ENCODE measurements at places on chromosomes 3 and 15.

GRCh38 chr3:121665488-121665887 is 4.8 kb upstream of the HCLS1 start:
- no peak for DNase-seq

DNA sequence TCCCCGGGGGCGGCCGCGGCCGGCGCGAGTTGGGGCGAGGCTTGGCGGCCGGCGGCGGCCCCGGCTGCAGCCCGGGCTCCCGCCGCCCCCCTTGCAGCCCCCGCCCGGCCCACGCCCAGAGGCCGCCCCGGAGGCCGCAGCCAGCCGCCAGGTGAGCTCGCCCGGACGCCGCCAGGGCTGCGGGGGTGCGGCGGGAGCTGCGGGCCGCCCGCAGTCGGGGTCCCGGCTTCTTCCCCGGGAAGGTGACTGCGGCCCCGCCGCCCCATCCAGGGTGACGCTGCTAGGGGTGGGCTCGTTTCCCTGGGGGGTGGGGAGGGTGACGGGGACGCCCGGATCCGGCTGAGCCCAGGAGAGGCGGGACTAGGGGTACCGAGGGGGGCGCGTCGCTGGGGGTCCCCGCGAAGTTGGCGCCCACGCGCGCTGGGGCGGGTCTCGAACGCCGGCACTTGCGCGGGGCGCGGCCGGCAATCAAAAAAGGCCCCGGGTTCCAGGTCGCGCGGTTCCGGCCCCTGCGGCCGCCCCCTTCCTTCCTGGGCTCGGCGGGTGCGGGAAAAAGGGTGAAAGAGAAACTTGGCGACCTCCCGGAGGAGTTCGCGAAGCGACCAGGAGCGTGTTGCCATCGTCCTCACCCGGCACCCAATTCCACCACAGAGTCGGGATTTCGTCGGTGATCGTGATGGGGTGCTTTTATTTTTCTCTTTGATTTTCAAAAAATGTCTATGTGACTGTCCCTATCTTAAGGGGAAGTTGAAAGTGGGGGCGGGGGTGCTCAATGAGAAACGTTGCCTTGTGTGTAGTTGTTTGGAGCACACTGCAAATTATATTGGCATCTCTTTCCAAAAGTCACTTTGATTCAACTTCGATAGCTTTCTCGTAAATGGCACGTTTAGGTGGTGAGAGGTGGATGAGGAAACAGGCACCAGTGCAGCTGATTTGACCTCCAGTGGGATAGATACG is 619 bp downstream of the ATXN7 start:
- DNase-seq: no peak

GRCh38 chr3:4303187-4304123 is at the start of gene SETMAR:
TSS of gene SETMAR (plus strand) at chr3:4303369. CDS start at chr3:4303371, 2 bp downstream.
- peak; percentile 85 for DNase-seq

- DNase-seq: no peak
Measured at GRCh38 chr15:41169781-41170180, 53.7 kb upstream of the INO80 start.

DNA sequence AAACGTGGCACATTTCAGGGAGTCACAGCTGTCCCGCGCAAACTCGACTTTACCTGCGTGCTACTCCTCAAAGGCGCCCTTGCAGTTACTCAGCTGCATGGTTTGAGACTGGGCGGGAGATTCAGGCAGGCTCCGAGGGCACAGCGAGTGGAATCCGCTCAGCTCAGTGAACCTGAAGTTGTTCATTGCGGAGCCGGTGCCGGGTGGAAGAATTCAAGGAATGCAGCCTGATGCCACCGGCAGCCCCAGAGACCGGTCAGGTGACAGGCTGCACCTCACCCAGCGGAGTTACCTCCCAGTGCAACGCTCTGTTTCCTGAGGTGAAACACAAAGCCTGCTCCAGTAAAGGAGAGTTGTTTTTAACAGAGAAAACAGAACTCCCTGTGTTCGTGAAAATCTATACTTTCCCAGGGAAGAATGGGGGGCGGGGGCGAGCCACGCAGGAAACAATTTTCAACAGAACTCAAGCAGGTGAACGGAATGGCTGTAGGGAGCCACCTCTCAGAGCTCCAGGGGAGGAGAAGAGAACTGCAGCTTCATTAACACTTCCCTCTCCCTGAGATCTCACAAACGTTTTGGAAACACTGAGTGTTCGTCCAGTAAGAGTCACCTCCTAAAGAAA is 3.8 kb downstream of the VEPH1 start:
- peak; percentile 93 for DNase-seq
